ENCODE measurements at places on chromosomes 3 and 15.
A peak's percentile ranks its signal among the peaks of the same experiment; 100 is the strongest.

- peak; percentile 5 for DNase-seq
Observed at GRCh38 chr3:159266779-159267178, 464.9 kb downstream of the MFSD1 start.

DNA sequence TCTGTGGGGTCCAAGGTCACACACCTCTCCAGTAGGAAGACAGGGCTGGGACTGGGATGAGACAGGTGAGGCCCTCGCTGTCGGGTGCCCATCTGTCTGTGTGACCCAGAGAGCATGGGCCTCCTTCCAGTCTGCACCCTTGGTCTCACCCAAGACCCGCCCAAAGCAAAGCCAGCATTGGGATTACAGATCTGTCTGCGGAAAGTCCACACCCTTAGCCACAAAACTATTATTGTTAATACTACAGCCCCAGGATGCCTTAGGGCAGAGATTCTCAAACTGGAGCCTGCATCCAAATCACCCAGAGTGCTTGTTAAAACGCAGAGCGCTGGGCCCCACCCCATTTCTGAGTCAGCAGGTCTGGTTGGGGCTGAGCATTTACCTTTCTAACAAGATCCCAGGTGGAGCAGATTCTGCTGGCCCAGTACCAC lies 58.5 kb upstream of the ZNF148 start:
- no peak for DNase-seq

GRCh38 chr3:30455840-30456239 lies 150.6 kb upstream of the TGFBR2 start:
- no peak for DNase-seq

GRCh38 chr3:13768453-13768852 lies 111.4 kb downstream of the WNT7A start:
- no peak for DNase-seq

GRCh38 chr3:194138732-194139070 lies 2.8 kb downstream of the HES1 start:
- DNase-seq: no peak

DNA sequence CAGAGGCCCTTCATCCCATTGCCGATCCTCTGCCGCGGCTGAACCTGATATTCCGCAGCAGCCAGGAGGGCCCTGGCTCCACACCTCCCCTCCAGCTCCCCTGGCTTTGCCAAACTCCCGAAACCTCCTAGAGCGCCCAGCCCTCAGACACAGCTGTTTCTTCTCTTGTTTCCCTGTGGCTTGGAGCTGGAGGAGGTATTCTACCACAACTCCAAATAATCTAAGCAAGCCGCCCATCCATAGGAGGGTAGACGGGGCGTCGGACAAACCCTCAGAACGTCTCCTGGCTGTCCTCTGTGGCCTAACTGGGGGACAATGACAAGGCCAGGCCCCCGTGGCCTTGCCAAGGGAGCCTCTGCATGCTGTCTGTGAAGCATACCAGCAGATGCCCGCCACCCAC lies 10.4 kb downstream of the PLA2G4D start:
- no peak for DNase-seq

GRCh38 chr3:81382470-81382869 lies 379.0 kb downstream of the GBE1 start:
- DNase-seq: no peak

GRCh38 chr3:130516645-130517512 lies at the start of gene COL6A6:
TSS of gene COL6A6 (plus strand) at chr3:130517177. CDS start at chr3:130560365, 43,188 bp downstream.
- DNase-seq: no peak

DNA sequence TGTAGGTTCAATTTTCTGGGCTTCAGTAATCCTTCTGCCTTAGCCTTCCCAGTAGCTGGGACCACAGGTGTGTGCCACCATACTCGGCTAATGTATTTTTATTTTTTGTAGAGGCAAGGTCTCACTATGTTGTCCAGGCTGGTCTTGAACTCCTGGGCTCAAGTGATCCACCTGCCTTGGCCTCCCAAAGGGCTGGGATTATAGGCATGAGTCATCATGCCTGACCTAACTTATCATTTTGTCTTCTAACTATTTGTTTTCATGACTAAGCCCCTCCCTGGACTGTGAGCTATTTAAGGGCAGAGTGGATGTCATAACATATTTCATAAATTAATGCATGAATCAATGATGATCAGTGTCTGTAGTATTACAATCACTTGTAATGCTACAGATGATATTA lies 56.1 kb upstream of the PIAS1 start:
- no peak for DNase-seq

DNA sequence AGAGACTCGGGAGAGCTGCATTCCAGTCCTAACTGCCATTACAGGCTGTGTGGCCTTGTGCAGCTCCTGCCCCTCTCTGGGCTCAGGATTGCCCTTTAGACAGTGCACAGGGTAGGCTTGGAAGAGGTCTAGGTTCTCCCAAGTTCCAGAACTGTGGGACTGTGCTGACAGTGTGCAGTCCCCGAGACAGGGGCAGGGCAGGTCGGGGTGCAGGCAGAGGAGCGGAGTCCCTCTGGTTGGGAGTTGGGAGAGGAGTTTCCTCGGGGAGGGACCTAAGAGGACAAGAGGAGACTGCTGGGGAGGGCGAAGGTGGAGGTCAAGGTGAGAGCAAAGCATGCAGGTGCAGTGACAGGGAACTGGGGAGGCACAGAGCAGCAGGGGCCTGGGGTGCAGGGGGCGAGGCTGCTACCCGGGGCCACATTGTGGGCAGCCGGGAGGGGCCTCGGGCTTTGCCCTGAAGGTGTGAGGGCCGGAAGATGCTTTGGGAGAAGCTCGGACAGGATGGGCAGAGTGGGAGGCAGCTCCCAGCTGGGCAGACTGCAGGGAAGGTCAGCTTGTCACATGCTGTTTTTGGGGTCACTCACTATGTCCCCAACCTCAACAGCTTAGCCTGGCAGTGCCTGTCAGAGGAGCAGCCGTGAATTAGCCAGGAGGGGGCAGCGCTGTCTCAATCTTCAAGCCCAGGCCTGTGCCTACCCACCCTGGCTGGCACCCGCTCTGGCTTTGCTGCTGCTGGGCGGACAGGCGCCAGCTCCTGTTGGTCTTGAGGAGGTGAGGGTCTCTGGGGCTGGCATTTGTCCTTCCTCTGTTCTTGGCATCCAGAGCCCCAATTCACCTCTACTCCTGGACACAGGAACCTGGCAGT lies 15.4 kb upstream of the CSPG4 start:
- DNase-seq: peak; percentile 56

DNA sequence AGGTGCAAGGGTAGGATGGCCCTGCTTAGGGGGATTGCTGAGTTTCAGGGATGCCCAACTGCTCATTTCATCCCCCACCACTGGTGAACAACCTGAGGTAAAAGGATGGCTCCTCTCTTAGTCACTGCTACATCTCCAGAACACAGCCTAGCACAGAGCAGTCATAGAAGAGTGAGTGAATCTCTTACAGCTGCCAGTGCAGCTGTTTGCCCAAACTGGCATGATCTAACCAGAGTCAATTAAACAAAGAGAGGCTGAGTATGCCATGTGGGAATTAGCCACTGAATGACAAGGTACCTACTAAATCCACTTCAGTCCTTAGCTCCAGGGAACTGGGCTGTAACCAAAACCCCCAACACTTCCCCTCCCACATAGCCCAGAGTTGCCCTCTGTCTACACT lies 6.8 kb upstream of the NCKIPSD start:
- no peak for DNase-seq

GRCh38 chr3:171827836-171828458 lies 15.2 kb upstream of the TMEM212 start:
- no peak for DNase-seq

GRCh38 chr3:57018246-57018645 lies 42.2 kb upstream of the SPATA12 start:
- no peak for DNase-seq

DNA sequence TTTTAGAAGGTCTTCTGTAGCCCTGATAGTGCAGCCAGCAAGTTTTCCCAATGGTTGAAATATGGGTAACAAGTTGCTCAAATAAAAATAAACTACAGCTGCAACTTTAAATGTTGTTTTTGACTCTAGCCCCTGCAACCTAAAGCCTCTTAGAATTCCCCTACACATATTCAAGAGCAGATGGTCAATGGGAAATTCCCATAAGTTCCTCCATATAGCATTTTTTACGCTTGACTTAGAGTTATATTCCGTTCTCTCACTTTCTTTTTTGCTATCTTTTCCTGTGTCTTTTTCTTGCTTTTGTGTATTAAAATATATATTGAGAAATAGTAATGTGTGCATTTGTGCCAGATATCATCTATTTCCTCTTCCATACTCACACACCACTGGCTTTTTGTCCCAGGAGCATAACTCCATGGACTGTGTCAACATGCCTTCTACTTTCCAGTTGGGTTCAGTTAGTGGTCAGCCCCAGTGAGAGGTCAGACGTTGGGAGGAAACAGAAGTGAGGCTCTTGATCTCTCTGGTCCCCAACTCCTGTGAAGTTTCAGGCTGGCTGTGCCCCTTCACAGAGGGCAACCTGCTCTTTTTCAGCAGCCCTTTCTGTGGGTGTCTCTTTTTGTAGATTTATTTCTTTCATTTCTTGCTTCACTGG lies 63.3 kb upstream of the TP63 start:
- DNase-seq: no peak

DNA sequence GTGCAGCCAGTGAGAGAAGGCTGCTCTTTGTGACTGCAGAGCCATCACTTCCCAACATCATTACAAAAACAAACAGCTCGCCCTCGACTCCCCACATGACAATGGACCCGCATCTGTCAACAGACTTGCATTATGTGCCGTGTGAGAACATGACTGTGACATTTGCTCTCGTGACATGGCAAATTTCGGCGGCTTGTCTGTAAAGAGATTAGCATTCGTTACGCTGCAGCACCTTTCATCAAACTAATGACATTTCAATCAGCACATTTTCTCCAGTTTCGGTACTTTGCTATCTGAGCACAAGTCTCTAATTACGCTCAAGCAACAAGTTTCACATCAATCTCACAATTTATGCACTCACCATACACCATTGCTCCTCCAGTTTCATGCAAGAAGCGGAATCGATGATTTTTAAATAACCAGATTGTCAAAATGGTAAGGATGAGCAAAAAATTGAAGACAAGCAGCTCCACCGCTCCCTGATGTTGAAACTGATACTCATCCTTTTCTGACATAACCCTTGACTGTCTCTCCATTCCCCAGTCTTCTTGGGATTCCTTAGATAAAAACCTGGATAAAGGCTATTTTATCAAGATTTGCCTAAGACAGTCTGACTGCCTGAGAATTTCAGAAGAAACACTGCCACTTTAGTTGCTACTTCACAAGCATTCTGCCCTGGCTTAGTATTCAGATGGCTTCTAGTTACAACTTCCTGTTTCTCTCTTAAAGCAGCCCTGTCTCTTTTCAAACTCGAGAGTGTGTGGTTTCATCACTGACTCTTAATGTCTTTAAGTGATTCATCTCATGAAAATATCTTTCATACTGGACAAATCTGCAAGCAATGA lies at the start of gene SLC9A9:
SLC9A9 (minus strand) TSS at position 682 of the 845 bp plus-strand sequence; CDS start at position 536, 146 bp downstream.
- DNase-seq: peak; percentile 40

GRCh38 chr15:67740405-67740804 lies 84.9 kb upstream of the SKOR1 start:
- DNase-seq: no peak

DNA sequence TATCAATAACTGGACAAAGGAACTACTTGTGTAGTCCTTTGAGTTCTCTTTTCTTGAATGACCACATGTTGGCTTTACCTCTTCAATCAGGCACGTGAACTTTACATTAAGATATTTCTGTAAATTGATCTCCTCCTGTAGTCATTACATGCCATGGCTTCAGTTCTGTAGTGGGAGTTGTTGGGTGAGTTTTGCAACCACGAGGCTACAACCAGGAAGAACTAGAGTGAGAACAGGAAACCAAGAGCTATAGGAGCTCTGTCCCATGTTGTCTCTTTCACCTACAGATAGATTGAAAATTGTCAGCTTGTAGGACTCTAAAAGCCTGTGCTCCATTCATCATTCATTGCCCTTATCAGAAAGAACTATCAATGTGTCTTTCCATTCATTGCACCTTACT lies 2.0 kb downstream of the RSRC1 start:
- no peak for DNase-seq

- DNase-seq: no peak
Observed at GRCh38 chr15:43184407-43185124, 637 bp upstream of the CCNDBP1 start.
